Fibroblast of lung (primary cell): ENCODE measurements at places on chromosomes 5 and 9. TPM values are rescaled to one million over a fixed set of nuclear protein-coding genes. Genes with fewer than 3 reads are reported as not detected.

DNA sequence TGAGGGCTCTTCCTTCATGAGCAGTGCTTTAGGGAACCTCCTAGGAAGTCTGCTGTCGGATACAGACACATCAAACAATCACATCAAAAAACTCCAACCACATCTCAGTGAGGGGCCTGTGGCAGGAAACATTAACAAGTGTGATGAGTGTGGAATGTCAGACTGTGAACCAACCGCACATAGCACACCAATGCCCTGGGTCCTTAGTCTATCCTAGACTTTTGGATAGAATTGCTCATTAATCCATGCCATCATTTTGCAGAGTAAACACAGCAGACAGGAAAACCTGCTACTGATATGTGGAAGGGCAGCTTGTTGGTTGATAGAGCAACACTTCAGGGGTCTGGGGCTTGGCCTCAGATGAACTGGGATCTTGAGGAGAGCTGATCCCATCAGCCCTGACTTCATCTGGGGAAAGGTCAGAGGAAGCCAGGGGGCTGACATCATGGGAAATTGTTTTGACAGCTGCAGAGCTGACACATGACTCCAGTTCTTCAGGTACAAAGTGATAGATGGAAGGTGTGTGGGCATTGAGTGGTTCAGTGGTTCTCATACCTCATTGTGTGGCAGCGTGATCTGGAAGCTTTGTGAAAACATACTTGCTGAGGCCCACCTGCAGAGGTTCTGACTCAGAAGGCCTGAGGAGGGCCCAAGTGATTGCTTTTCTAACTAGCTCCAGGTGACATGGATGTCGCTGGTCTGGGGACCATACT is 193.3 kb downstream of the DIRAS2 start:
- no peak for DNase-seq

GRCh38 chr9:116262448-116262847 is 108.9 kb downstream of the PAPPA start:
- DNase-seq = no peak

The C9orf50 gene
- 0.17 and 0.26 TPM in 2 replicates for total RNA-seq

GRCh38 chr9:33453286-33453860 is 6.0 kb upstream of the AQP3 start:
- no peak for DNase-seq

DNA sequence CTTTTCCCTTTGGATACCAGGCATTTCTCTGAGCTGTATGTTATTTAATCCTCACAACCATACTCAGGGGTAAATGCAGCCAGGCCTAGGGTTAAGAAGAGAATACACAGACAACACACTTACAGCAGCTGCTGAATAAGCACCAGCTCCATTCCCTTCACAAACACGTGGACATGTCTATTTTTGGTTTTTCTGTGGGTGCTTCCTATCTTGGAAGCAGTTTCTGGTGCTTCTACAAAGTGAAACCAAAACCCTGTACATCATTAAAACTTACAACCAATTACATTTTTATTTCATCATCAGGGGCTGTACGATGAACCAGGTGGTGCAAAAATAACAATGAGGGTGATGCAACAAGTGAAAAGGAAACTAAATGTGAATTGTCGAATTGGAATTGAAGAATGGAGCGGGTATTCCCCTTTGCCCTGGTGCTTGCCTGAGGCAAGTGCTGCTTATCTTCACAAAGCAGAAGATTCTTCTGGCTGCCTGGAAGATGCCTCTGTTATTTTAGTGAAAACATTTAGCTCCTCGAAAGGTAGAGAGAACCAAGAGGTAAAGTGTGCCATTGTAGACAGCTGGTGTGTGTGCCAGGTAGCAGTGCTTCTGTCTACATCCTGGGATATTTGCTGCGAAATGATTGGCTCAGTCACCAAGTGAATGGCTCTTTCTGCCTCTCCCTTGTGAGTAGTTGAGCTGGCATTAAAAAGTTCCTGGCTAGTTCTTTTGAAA is 18.6 kb upstream of the IFNB1 start:
- DNase-seq = peak; percentile 26
